Ureter (tissue), 1 donor: ENCODE measurements at places on chromosomes 2 and 18.
A peak's percentile ranks its signal among the peaks of the same experiment; 100 is the strongest.

GRCh38 chr2:98478088-98478551, 33.5 kb downstream of the INPP4A start:
- DNase-seq, result no peak

GRCh38 chr2:111164078-111164477, 43.4 kb downstream of the BCL2L11 start:
- DNase-seq, result no peak

GRCh38 chr2:11967946-11968465, 221.6 kb downstream of the LPIN1 start:
- DNase-seq, result peak; percentile 67

DNA sequence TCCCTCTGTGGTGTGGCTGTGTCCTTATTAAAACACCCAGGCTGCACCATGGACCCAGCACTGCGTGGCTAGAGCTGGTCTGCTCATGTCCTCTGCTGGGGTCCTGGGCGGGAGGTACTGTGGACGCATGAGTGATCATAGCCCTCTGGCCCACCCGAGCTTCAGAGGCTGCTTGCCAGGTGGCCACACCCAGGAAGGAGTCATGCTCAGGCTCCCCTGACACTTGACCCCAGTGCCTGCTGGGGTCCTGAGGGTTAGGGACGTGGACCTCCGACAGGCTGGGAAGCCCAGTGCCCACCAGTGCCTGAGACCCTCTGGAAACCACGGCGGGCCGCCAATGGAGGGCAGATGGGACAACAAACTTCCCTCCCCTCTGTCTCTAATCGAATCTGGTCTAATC, 66.3 kb upstream of the HS6ST1 start:
- DNase-seq, result no peak

GRCh38 chr2:86302320-86302719, 35.1 kb downstream of the REEP1 start:
- no peak for DNase-seq

DNA sequence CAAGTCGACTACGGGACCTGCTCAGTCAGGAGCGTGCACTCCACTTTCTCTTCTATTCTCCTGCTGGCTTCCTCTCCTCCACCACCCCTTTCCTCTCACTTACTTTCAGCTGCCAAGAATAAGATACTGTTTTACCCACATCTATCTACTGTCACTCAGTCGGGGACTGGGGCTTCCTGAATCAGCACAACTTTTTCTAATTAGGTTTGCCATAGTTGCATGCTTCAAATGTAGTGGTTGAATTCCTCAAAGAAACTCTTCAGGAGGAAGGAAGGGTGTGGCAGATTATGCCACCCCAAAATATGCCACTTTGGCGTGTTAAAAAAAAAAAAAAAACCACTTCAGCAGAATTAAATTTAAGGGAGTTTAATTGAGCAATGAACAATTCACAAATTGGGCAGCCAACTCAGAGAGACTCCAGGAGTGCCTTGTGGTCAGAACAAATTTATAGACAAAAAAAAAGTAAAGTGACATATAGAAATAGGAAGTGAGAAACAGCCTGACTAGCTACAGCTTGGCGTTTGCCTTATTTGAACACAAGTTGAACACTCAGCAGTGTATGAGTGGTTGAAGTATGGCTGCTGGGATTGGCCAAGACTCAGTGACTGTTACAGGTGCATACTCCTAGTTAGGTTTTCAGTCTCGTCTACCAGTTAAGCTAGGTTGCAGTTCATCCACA, 32.5 kb upstream of the RMDN2 start:
- DNase-seq, result no peak

- no peak for DNase-seq
Measured at GRCh38 chr2:241809383-241810306, 652 bp downstream of the NEU4 start.

GRCh38 chr2:24919037-24919505, 966 bp downstream of the ADCY3 start:
- no peak for DNase-seq

DNA sequence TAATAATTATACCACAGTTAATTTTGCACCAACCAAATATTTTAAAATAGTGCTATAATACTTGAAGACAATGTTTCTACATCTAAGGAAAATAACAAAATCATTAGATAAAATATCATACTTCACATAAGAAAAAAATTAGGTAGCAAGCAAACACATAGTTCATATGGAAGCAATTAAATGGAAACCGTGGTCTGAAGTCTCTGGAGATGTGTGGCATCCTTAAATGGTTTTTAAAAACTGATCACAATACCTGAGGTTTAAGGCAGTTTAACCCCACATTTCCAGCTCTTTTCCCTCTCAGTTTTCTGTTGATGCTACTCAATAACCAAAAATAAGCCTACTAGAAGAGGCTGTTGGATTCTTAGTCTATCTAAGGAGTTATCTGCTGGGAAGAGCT, 71.3 kb downstream of the ASXL2 start:
- no peak for DNase-seq

DNA sequence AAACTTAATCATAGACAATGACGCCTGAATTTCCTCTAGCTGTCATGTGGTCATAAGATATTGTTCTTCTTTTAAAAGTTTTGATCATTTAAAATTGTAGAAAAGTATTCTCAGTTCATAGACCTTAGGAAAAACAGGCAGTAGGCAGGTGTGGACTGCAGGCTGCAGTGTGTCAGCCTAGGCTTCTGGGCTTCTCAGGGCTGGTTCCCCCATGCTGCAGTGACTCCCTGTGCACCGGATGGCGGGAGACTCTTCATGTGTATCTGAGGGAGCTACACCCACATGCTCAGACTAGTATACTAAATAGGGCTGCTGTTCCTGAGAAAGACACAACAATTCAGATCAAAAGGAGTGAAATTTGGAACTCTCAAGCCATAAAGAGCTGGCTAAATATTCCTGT, 72.4 kb downstream of the PXDN start:
- no peak for DNase-seq

DNA sequence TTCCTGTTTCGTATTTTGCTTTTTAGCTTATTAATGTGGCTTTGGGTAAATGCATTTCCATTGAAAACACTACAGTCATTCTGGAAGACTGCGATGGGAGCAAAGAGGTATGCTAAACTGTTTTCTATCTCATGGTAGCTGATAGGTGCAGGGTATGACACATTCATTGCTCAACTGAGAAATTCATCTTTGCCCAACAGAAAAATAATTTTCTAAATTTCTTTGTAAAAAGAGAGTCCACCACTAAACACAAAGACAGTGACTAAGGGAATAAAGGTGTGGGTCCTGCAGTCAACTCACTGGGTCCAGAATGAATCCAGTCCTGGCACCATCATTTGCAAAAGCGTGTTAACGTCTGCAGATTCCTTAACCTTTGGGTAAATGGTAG, 19.9 kb downstream of the ERMN start:
- no peak for DNase-seq

GRCh38 chr2:207148020-207148419, 17.7 kb downstream of the KLF7 start:
- DNase-seq, result no peak

DNA sequence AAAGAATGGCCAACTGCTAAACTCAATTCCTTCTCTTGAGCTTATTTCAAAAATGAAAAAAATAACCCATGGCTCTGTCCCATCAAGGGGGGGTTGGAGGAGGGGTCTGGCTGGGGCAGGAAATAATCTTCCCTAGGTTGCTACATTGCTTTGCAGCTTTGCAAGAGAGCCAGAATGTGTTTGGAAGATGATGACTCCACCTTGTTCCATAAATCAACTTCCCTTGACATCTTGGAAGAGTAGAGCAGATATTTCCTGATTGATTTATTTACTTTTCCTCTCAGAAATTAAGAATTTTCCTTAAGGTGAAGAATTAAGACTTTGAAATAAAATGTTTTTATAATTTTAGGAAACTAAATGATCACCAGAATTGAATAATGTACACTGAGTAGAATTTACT, 41.3 kb downstream of the ESCO1 start:
- no peak for DNase-seq

DNA sequence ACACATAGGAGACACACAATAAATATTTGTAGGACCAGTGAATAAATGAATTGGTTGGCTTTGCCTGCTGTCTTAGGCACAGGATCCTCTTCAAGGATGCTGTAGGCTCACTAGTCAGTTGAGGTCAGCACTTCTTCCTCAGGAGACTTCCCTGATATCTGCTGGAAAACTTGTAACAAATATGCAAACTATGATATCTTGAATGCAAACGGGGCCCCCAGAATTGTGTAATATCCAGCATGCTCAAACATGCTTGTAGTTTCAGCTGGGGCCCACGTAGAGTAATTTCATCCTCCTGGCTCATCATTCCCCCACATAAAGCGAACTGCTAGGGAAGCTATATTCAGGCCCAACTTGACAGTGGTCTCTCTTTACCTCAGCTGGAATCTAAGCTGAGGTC, 43.6 kb downstream of the POLE4 start:
- no peak for DNase-seq

GRCh38 chr2:26251893-26252292, 7.2 kb downstream of the HADHB start:
- no peak for DNase-seq

GRCh38 chr18:12038082-12038638, 55.5 kb upstream of the ANKRD62 start:
- DNase-seq, result no peak

- no peak for DNase-seq
Measured at GRCh38 chr18:2967357-2967756, 45.6 kb downstream of the LPIN2 start.

DNA sequence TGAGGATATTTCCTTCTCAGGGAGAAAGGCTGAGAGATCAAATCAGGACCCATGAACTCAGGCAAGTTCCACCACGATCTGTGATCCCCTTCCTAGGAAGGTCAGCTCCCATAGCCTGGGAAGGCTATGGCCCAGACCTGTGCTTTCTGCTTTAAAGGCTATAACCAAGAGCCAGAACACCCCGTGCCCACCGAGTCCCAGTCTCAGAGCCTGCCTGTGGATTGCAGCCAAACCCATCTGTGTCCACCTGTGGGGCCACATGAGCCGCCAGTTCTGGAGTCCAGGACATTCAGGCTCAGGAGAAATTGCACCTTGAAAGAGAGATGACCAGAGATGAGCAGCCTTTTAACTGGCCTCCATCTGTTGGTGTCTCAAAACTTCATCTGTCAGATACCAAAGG, 46.9 kb downstream of the MAL start:
- DNase-seq, result no peak

- DNase-seq, result no peak
Measured at GRCh38 chr2:232597362-232598079, 35.9 kb upstream of the EFHD1 start.

DNA sequence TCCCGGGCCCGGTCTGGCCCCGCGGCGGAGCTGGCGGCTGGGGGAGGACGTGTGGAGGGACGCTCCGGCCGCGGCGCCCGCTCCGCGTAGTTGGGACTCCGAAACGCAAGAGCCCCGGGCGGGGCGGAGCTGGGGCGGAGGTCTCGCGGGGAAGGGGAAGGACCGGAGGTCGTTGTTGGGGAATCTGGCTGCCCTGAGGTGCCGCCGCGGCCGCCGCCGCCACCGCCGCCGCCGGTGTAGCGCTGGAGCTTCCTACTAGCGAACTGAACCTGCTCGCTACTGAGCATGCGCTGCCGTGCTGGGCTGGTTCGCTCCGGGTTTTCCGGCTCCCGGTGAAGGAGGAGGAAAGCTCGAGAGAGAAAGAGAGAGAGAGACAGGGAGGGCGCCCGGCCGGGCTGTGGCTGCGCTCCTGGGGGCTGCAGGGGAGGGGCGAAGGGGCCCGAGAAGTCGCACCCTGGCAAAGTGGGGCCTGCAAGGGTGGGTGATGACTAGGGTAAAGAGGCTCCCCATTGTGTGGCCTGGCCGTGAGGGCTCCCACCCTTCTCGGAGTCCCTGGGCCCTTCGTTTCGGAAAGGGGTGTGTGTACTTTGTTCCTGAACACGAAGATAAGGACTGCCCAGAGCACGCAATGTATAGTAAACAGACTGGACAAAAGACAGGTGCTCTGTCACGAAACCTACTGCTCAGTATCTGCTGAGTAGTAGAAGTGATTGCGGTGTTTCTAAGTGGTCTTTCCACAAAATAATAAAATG, at the start of gene SOS1:
SOS1 (minus strand) TSS at position 281 of the 752 bp plus-strand sequence. CDS start 629 bp downstream, outside the sequence.
- DNase-seq, result peak; percentile 97

DNA sequence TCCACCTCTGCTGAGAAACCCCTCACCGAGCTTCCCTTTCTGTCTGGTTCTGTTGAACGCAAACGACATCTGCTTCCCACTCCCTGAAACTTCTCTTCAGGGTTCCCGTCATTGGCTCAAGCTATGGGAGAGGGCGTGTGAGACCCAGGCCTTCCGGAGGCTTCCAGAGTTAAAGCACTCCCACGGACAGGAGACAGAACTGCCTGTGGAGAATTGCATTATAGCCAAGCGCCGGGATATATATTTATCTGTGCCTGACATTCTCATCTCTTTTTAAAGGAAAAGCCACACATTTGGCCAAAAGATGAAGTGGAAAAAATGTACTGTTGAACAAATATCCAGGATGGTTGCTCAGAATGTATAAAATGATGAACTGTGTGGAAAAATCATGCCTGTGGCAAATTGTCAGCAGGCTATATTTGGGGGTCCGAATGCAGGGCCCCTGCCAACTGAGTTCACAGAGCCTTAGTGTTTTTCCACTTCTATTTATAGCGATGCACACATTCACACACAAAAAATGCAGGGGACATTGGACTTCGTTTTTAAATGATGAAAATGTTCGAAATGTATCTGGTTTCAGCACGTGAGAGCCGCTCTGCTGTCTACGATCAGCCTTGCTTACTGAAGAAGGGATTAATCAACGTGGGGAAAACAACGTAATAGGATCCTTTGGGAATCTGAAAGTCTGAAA, 59.5 kb downstream of the E2F6 start:
- DNase-seq, result no peak

DNA sequence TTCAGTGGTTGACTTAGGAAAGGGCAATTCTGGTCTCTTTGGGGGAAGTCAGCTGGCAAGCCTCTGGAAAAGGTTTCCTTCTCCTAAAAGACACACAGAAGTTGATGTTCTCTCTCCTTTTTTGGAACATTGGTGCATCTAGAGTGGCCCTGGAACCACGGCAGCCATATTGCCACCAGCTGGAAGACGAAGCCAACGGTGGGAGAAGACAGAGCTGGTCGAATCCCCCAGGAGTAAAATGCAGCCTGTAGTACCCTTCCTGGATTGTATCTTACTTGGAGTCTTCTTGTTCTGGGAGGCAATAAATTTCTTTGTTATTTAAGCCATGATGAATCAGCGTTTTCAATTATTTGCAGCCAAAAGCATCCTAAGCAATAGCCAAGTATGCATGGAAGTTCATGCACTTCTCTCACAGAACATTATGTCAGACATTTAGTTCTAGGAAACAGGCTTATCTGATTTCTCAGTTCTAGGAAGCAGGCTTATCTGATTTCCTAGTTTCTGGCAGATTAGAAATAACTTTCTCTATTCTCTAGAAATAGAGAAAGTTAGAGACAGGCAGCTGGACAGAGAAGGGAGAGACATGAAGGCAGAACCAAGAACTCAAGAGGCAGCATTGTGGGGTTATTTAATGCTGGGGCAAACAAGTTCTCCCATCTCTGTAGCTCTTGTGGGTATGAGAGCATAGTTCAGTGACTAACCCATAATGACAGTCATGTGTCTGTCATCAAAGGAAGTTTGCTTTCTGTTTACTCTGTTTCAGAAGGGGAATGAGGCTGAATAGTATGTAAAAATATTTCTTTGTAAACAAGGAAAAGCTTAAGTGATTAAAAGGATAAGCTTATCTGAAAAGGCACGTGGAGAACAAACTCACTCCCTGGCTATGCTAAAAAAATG, 40.5 kb upstream of the NABP1 start:
- DNase-seq, result no peak

- DNase-seq, result no peak
Measured at GRCh38 chr2:140178234-140178633, 1398.0 kb upstream of the NXPH2 start.

- no peak for DNase-seq
Measured at GRCh38 chr2:214514704-214515103, 103.8 kb downstream of the VWC2L start.

- peak; percentile 73 for DNase-seq
Measured at GRCh38 chr18:46071653-46072375, at the start of gene PSTPIP2. TSS of gene PSTPIP2 (minus strand) at chr18:46072260. CDS start at chr18:46072188, 72 bp downstream.
